ENCODE measurements at places on chromosomes 16 and 17.

GRCh38 chr17:16977932-16978331, 6.0 kb upstream of the TNFRSF13B start:
- no peak for DNase-seq

GRCh38 chr16:24626256-24626655, 86.9 kb downstream of the RBBP6 start:
- no peak for DNase-seq

GRCh38 chr17:28147017-28147416, 104.5 kb downstream of the NLK start:
- DNase-seq = peak; percentile 90

DNA sequence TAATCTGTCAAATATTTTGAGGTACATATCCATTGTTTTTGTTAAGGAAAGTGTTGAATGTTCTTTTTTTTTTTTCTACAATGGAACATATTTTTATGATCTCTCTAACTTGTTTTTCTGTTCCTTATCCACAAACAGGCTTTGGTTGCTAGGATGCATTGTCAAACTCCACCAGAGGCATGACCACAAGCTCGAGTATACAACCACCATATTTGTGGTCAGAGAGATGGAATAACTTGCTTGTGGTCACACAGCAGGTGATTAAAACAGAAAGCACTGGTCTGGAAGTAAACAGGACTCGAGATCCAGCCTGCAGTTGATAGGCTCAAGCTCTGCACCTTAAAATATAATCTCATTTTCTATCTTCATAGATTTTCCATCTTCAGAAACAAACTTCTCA, 105.8 kb upstream of the ADAMTS18 start:
- DNase-seq = no peak

- peak; percentile 42 for DNase-seq
These were observed 163.3 kb downstream of the KCNJ2 start for GRCh38 chr17:70332356-70333210.

- no peak for DNase-seq
These were observed 64.5 kb upstream of the RBFOX1 start for GRCh38 chr16:7268182-7268581.

GRCh38 chr17:44733753-44734152, 25.0 kb upstream of the ADAM11 start:
- DNase-seq = no peak

DNA sequence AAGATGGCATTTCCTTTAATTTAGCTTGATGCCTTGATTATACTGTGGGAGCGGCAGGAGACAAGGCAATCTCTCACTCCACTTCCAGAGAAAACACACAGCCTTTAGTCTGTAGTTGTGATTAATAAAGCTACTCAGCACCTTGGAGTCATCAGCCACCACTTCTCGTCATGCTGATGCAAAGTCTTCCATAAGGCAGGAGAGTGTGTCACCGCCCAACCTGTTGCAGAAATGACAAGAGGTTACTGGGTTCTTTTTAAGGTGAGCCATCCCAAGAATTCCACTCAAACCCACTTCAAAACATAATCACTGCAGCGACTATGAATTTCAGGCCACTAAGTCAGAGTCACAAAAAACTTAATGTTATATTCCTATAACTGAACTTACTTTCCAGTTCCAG, 223.9 kb upstream of the TOX3 start:
- DNase-seq = no peak

DNA sequence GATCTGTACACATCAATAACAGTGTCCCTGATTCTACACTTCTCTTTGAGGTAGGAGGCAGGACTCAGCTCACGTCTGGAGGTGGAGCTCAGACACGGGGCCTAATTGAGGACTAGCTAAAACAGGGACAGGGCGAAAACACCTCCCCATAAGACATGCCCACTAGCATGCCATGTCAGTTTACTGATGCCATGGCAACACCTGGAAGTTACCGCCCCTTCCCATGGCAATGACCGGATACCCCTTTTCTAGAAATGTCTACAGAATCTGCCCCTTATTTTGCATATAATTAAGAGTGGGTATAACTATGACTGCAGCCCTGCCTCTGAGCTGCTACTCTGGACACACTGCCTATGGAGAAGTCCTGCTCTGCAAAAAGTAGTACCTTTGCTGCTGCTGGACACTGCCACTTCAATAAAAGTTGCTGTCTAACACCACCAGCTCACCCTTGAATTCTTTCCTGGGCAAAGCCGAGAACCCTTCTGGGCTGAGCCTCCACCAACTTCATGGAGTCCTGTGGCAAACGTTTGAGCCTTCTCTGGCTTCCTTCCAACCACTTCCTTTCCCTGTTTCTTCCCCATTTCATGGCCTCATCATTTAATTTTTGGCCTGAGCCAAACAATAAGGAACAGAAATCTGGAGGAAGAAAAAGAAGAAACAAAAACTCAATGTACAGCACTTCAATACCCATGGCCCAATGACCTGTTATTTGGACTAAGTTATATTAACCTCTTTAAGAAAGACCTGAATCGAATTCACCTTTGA, 21.0 kb downstream of the PHB1 start:
- no peak for DNase-seq

DNA sequence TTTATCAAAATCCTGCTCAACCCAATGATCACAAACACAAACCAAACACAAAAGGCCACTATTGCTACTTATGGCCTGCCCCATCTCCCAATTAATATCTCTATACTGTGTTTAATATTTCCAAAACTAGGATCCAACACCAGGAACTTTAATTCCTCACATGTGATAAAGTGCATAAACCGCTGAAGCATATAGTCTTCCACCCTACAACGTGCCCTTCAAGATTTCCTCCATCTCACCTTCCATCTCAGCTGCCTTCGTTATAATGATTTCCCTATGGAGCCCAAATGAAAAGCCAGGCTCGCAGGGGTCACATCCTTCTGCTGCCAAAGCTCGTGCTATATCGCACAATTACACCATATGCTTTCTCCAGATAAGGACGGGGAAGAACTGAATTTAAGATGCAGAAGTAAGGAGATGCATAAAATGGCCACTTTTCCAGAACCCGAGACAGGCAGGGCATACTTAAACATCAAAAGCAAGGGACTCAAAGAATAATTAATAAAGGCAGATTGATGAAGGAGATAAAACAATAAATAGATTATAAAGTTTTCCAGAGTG, 1.8 kb downstream of the MYH10 start:
- DNase-seq = peak; percentile 38

GRCh38 chr17:9575381-9576101, at the start of gene STX8:
TSS of gene STX8 (minus strand) at chr17:9575820. CDS start at chr17:9575808, 12 bp downstream.
- DNase-seq = peak; percentile 85

DNA sequence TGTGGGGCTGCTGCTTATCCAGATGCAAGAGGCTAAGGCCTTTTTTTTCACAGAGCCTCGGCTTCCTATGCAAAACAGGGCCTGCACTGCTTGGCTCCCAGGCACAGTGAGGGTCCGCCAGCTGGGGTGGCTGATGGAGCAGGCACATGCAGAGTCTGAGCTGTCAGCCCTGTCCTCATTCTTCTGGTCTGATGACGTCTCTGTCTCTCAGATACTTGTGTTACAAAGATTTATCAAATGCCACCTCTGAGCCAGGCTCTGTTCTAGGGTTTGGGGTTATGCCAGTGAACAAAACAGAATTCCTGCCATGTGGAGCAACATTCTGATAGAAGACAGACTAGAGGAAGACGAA, 4.8 kb downstream of the RNF40 start:
- DNase-seq = no peak

DNA sequence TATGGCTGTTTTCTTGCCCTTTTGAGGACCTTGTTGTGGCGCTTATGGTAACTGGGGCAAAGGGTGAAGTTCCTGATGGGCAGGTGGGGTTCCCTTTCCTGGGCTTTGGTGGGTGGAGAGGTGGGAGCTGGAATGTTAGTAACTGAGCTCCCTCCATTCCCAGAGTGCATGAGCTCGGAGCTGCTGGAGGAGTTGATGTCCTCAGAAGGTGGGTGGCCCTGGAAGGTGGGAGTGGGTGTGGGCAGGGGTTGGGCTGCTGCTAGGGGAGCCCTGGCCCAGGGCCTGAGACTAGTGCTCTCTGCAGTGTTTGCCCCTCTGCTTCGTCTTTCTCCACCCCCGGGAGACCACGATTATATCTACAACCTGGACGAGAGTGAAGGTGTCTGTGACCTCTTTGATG, 1.2 kb upstream of the ELMO3 start:
- no peak for DNase-seq

- no peak for DNase-seq
These were observed 3.3 kb upstream of the ZG16B start for GRCh38 chr16:2826591-2827373.

DNA sequence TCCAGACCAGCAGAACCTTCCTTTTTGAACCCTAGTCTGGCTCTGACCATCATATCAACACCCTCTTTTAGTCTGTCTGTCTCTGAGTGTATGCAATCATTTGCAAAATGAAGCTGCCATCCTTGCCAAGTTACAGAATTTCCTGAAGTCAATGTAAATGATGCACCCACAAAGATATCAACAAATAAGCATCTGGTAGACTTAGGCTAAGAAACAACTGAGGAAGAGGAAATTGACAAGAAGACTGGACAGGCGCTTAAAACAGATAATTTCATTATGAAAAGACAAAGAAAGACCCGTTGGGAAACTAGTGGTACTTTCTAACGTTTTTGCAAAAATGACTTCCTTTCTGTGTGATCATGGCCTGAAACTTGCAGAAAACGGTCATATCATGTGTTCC, 24.7 kb upstream of the CIITA start:
- no peak for DNase-seq

DNA sequence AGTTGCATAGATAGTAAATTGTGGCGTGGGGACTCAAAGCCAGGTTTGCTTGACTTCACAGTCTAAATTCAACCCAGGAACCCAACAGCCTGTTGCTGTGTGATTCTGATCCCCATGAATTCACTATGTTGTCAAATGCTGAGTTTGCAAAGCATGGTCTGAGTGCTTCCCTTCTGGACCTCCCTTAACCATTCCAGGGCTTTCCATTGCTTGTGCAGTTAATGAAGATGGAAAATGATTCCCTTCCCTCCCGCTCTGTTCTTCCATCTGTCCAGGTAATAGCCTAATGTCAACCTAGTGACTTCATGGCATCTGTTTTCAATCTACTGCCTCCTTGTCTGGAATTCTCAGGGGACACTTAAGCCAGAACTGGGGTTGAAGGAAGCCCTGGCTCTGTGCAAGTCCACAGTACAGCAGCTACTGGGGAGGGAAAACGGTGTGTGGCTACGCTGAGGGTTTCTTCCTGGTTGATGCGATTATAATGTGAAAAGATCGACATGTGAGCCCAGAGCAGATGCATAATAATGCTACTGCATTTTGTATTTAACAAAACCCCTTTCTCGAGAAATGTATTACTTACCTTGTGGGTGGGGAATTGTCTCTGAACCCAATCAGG, 206.7 kb downstream of the CDH13 start:
- DNase-seq = no peak

- DNase-seq = no peak
These were observed 47.0 kb downstream of the TMC6 start for GRCh38 chr17:78081551-78081950.

GRCh38 chr16:22373662-22374310, 633 bp downstream of the CDR2 start:
- peak; percentile 15 for DNase-seq

- DNase-seq = no peak
These were observed 244.1 kb upstream of the MON1B start for GRCh38 chr16:76946879-76947278.

DNA sequence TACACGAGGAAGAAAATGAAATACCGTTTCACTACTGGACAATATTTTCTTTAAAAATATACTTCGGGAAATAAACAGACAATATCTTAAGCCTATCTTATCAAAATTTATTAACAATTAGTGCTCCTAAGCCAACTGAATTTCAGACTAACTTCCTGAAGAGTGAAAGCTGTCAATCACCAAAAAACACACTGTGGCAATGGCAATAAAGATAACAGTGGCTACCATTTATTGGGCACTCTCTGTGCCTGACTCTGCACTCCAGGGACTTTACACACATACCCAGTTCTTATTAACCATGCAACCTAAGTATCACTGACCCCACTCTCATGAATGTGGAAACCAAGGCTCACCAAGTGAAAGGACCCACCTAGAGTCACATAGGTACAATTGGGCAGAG, 83.7 kb downstream of the NCOR1 start:
- DNase-seq = no peak

GRCh38 chr16:78574571-78574970, 475.1 kb downstream of the WWOX start:
- DNase-seq = no peak

- DNase-seq = no peak
These were observed 26.7 kb upstream of the USP7 start for GRCh38 chr16:8990445-8990844.

DNA sequence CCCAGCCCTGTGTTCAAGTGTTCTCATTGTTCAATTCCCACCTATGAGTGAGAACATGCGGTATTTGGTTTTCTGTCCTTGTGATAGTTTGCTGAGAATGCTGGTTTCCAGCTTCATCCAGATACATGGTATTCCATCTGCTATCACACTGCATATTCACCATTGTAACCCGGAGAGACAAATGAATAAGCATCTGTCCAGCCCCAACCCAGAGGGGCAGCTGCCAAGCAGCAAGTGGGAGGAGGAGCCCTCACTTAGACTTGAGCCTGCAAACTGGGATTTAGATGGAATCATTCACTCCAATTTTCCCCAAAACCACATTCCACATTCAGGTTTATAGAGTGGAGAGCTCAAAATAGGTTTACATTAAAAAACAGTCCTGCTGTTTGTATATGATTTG, 41.6 kb downstream of the SHISA6 start:
- DNase-seq = no peak

- DNase-seq = no peak
These were observed 55.5 kb downstream of the SYT17 start for GRCh38 chr16:19223235-19224170.

DNA sequence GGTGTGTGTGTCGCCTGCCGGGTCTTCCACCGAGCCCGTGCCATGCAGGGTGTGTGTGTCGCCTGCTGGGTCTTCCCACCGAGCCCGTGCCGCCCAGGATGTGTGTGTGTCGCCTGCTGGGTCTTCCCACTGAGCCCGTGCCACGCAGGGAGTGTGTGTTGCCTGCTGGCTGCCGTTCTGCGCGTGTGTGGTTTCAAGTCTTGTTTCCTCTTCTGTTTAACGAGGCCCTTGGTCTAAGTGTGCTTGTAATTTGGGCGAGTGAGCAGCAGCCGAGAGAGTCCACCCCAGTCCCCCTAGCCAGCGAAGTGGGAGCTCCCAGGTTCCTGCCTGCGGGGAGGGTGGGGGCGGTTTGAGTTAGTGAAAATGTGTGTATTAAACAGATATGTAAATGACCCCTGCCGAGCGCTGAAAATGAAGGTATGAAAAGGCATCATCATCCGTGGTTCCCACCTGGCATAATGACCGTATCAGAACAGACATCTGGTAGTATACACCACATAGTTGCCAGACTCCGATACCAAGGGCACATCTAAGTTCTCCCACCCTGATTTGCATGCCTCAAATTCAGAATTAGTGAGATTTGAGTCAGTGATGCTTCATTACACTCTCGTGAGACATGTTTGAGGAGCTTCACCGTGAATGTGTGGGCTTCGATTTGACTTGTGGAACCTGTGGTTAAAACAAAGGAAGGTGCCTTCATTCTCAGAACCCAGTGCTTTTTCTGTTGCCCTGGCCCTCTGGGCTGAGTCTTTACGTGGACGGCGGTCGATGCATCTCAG, 114.5 kb upstream of the CHMP6 start:
- no peak for DNase-seq
